Type B pancreatic cell (in vitro differentiated cells): ENCODE measurements at places on chromosomes 12 and 14. TPM values are rescaled to one million over a fixed set of nuclear protein-coding genes. Genes with fewer than 3 reads are reported as not detected.

Gene FSCB
- total RNA-seq = 0.12 TPM in 1 of 2 replicates, not detected in the other

Gene KRT78
- total RNA-seq = 14.7 and 29.1 TPM in 2 replicates

Gene EPYC
- total RNA-seq = 0.53 TPM in 1 of 2 replicates, not detected in the other

Gene GPR84
- not detected in 2 replicates for total RNA-seq

Gene RASSF9
- total RNA-seq = 2.0 and 5.3 TPM in 2 replicates

Gene APOF
- not detected in 2 replicates for total RNA-seq

Gene C12orf50
- total RNA-seq = 0.17 TPM in 1 of 2 replicates, not detected in the other

Gene LALBA
- total RNA-seq = not detected in 2 replicates

Gene LGR5
- total RNA-seq = 1.4 and 7.9 TPM in 2 replicates

Gene LARP4
- total RNA-seq = 50.5 and 55.3 TPM in 2 replicates

Gene DIABLO
- total RNA-seq = 57.6 and 59.3 TPM in 2 replicates

Gene NDUFA12
- 109 and 114 TPM in 2 replicates for total RNA-seq

Gene PUS1
- 32.2 and 38.1 TPM in 2 replicates for total RNA-seq

Gene AQP2
- total RNA-seq = 0.55 TPM in 1 of 2 replicates, not detected in the other

Gene LBHD2
- total RNA-seq = not detected in 2 replicates
